ENCODE measurements at places on chromosomes 16 and 17. TPM values are rescaled to one million over a fixed set of nuclear protein-coding genes. Genes with fewer than 3 reads are reported as not detected.

GRCh38 chr16:71412270-71413160 is 29.3 kb downstream of the TLE7 start:
- peaks cover 4% of the 10 kb centered on the region for H3K4me1 ChIP-seq
- peak; percentile 78 for DNase-seq
- no peak overlapping the region for H3K4me3 ChIP-seq
- no peaks in the 10 kb centered on the region for H3K36me3 ChIP-seq

- no peak overlapping the region for H3K4me3 ChIP-seq
- no peaks in the 10 kb centered on the region for H3K27me3 ChIP-seq
- no peak for DNase-seq
- no peak overlapping the region for H3K27ac ChIP-seq
Measured at GRCh38 chr17:64728041-64728695, 66.1 kb upstream of the SMURF2 start.

GRCh38 chr16:68404736-68405345 is 43.5 kb downstream of the SMPD3 start:
- no peak for DNase-seq
- no peaks in the 10 kb centered on the region for H3K36me3 ChIP-seq
- H3K27me3 ChIP-seq = no peaks in the 10 kb centered on the region

DNA sequence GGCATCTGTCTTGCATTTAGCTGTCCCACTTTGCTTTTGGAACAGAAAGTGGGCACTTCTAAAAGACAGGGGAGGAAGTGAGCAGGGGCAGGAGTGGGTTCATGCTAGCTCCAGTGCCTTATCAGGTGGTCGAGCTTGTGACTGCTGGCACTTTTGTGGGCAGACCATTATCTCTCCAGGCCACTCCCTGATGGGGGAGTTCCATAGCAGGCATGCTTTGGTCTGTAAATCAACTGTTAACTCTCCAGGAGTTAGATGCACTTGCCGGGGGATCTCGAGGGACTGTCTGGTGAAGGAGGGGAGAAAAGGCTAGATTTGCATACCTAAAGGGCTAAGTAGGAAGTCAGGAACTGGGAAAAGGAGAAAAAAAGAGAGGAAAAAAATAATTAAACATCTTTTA is 9.3 kb upstream of the CARD14 start:
- H3K4me1 ChIP-seq = no peaks in the 10 kb centered on the region
- H3K4me3 ChIP-seq = no peak overlapping the region
- DNase-seq = no peak
- H3K36me3 ChIP-seq = peaks cover 2% of the 10 kb centered on the region
- peaks cover 2% of the 10 kb centered on the region for H3K27me3 ChIP-seq

DNA sequence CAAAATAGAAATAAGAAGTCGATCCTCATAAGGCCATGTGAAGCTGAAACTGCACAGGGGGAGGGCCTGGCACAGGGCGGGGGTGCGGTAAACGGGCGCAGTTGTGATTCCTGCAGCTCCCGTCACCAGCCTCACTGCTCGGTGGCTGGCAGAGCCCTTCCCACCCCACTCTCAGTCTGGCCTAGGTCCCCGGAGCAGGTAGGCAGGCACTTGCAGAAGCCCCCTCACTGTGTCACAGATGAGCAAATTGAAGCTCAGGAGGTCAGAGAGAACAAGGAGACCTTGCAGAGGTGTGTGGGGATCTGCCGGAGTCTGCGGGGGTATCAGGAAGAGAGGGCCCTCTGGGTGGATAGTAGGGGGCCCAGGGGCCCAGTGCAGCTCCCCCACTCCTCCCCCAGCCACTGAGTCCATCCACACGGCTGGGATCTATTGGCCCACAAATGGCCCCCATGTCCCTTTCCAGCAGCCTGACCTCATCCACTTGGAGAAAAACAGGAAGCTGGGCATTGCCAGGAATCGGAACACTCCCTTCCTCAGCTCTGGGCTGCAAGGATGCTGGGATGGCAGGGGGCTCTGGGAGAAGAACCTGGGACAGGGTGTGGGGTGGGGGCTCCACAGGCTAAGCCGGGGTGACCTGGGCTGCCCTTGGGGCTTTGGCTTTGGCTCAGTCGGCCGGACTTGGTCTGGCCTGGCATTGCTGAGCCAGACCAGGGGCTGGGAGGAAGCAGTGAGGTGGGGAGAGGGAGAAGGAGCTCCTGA is 21.4 kb upstream of the MAP3K14 start:
- no peak overlapping the region for H3K4me3 ChIP-seq
- peaks cover 2% of the 10 kb centered on the region for H3K27me3 ChIP-seq
- H3K36me3 ChIP-seq = no peaks in the 10 kb centered on the region
- H3K27ac ChIP-seq = no peak overlapping the region
- DNase-seq = no peak

GRCh38 chr16:3046641-3047386 is 453 bp downstream of the MMP25 start:
- DNase-seq = no peak
- H3K27ac ChIP-seq = no peak overlapping the region
- H3K27me3 ChIP-seq = peaks cover 35% of the 10 kb centered on the region
- H3K4me1 ChIP-seq = peaks cover 25% of the 10 kb centered on the region

- no peak overlapping the region for H3K27ac ChIP-seq
- no peak overlapping the region for H3K4me3 ChIP-seq
- no peaks in the 10 kb centered on the region for H3K4me1 ChIP-seq
- H3K27me3 ChIP-seq = no peaks in the 10 kb centered on the region
Measured at GRCh38 chr16:49513040-49513439, 139.4 kb downstream of the C16orf78 start.

DNA sequence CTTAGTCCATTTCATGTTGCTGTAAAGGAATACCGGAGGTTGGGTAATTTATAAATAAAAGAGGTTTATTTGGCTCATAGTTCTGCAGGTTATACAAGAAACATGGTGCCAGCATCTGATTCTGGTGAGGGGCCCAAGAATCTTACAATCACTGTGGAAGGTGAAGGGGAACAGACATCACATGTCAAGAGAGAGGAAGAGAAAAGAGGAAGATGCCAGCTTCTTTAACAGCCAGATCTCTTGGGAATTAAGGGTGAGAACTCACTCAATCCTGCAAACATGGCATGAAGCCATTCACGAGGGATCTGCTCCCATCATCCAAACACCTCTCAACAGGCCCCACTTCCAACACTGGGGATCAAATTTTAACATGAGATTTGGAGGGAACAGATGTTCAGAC is 49.5 kb downstream of the BMERB1 start:
- no peaks in the 10 kb centered on the region for H3K36me3 ChIP-seq
- H3K4me3 ChIP-seq = no peak overlapping the region
- H3K4me1 ChIP-seq = peaks cover 19% of the 10 kb centered on the region
- no peaks in the 10 kb centered on the region for H3K27me3 ChIP-seq

DNA sequence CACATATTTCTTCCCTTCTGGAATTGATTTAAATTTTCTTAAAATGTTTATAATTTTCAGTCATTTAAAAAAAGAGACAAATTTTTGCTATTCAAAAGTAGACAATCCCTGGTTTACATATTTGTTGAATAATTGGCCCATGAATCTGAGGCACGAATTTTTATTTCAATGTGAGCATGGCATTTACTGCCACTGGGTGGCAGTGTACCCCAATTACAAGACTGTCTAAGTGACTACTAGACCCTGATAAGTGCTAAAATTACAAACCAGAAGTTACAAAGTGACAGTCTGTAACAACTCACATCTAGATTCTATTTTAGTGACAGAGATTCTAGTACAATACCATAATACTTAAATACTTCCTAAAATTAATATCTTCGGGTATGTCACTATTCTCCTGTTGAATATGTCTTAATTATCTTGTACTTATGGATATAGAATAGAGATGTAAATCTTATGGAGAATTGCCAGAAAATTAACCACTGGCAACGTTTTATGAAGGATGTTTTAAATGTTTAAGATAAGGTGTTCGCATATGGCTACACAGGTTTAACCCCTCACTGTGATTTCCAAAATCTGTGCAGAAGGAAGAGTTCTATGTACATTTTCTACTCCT is 235.8 kb downstream of the MAP2K4 start:
- no peak overlapping the region for H3K4me3 ChIP-seq
- no peaks in the 10 kb centered on the region for H3K27me3 ChIP-seq
- no peak overlapping the region for H3K27ac ChIP-seq
- H3K36me3 ChIP-seq = no peaks in the 10 kb centered on the region
- H3K4me1 ChIP-seq = no peaks in the 10 kb centered on the region

DNA sequence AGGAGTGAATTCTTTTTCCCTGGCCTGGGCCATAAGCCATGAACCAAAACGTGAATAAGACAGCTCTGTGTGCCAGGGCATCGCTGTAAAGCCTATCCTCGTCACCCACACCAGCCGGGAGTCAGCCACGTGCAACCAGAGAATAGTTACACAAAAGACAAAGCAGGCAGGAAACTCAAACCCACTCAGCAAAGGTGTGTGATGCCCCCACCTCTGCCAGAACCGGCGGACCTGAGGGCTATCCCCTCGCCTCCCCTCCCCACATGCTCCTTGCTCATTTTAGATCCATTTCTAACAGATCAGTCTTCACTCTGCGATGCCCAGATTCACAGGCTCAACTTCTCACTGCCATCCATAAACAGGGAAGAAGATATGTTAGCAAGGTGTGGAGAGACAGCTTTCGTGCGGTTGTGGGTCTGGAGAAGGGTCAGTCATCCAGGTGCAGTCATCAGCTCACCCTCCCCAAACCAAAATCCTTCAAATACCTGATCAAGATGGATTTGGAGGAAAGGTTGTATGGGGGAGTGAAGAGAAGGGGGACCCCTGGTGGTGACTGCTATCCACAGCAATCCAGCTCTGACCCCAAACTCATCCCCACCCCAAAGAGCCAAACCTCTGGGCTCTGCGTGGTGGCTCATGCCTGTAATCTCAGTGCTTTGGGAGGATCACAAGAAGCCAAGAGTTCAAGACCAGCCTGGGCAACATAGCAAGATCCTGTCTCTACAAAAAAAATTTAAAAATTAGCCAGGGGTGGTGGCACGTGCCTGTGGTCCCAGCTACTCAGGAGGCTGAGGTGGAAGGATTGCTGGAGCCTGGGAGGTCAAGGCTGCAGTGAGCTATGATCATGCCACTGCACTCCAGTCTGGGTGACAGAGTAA is 219.2 kb downstream of the C16orf78 start:
- peak; percentile 58 for DNase-seq
- H3K4me3 ChIP-seq = no peak overlapping the region
- H3K4me1 ChIP-seq = peaks cover 15% of the 10 kb centered on the region
- no peak overlapping the region for H3K27ac ChIP-seq
- no peaks in the 10 kb centered on the region for H3K27me3 ChIP-seq

- peak; percentile 99 for DNase-seq
- H3K4me3 ChIP-seq = no peak within 1 kb of the TSS
- no peaks in the 10 kb centered on the region for H3K36me3 ChIP-seq
- H3K27ac ChIP-seq = peak within 1 kb of the TSS; percentile 74
- no peaks in the 10 kb centered on the region for H3K27me3 ChIP-seq
- peaks cover 39% of the 10 kb centered on the region for H3K4me1 ChIP-seq
Measured at GRCh38 chr17:75855310-75856061, at the start of gene WBP2. Gene WBP2, minus strand, starts transcription at chr17:75855335. Its CDS starts 38 bp downstream, at chr17:75855297.

GRCh38 chr16:1279081-1279944 is 23.4 kb downstream of the TPSD1 start:
- H3K4me1 ChIP-seq = no peaks in the 10 kb centered on the region
- peaks cover 15% of the 10 kb centered on the region for H3K27me3 ChIP-seq
- no peak overlapping the region for H3K4me3 ChIP-seq
- H3K27ac ChIP-seq = no peak overlapping the region
- no peaks in the 10 kb centered on the region for H3K36me3 ChIP-seq
- no peak for DNase-seq

GRCh38 chr17:82242977-82243647 is 14.3 kb downstream of the SLC16A3 start:
- H3K4me3 ChIP-seq = no peak overlapping the region
- peaks cover 31% of the 10 kb centered on the region for H3K36me3 ChIP-seq

- H3K27me3 ChIP-seq = no peaks in the 10 kb centered on the region
- H3K4me3 ChIP-seq = no peak overlapping the region
- H3K27ac ChIP-seq = no peak overlapping the region
- peaks cover 12% of the 10 kb centered on the region for H3K4me1 ChIP-seq
- H3K36me3 ChIP-seq = peaks cover 16% of the 10 kb centered on the region
Measured at GRCh38 chr17:1005361-1005946, 8.5 kb downstream of the TIMM22 start.

GRCh38 chr17:7038025-7038862 is 2.4 kb downstream of the SLC16A13 start:
- peaks cover 46% of the 10 kb centered on the region for H3K4me1 ChIP-seq
- H3K4me3 ChIP-seq = peak overlapping the region; percentile 11
- H3K27ac ChIP-seq = no peak overlapping the region
- DNase-seq = no peak
- no peaks in the 10 kb centered on the region for H3K27me3 ChIP-seq
- peaks cover 3% of the 10 kb centered on the region for H3K36me3 ChIP-seq

DNA sequence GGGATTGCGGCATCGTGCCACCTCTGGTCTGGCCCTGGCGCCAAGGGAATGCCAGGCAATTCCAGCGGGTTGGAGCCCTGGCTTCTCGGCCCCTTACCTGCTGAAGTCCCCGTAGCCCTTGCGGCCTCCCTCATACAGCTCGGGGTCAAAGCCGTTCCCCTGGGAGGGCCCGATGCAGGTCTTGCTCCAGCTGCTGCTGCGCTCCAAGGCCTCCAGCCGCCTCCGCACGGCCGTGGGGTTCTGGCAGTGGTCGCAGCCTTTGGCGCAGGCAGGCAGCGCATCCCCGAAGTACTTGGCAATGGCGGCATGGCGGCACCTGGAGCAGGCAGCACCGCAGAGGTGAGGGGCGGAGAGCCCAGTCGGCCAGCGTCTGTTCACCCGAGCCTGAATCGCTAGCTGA is 1.9 kb upstream of the SMIM5 start:
- no peak overlapping the region for H3K4me3 ChIP-seq
- H3K36me3 ChIP-seq = no peaks in the 10 kb centered on the region
- no peaks in the 10 kb centered on the region for H3K27me3 ChIP-seq

DNA sequence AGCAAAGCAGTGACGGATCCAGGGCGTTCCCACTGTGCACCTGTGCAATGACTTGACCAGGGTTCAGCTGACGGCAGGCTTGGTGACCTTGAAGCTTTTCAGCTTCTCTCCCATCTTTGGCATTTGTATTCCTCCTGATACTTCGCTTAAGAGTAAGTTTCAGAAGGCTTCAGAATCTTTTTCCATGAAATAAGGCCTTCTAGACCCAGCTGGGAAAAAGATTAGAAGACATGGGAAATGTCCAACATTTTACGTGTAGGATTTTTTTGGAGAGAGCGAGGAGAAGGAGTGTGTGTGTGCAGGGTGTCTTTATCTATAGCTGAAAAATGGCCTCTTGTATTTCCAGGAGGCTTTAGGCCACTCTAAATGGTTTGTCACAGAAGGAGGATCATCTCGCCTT is 104.1 kb downstream of the BANP start:
- H3K36me3 ChIP-seq = peaks cover 2% of the 10 kb centered on the region
- H3K27ac ChIP-seq = no peak overlapping the region
- no peaks in the 10 kb centered on the region for H3K4me1 ChIP-seq
- DNase-seq = no peak
- H3K4me3 ChIP-seq = no peak overlapping the region
- H3K27me3 ChIP-seq = no peaks in the 10 kb centered on the region

Gene BIRC5
- total RNA-seq = 118 TPM

Gene CSNK2A2
- 86.0 TPM for total RNA-seq

Gene KRT28
- not detected for total RNA-seq

Gene USP43
- 0.24 TPM for total RNA-seq

Gene PPP4C
- total RNA-seq = 105 TPM

Gene ANKRD40CL
- total RNA-seq = not detected

Gene NDUFAB1
- 163 TPM for total RNA-seq

Gene ABI3
- 18.7 TPM for total RNA-seq

Gene HOXB4
- 2.5 TPM for total RNA-seq
